ENCODE measurements at places on chromosomes 2 and 18.

DNA sequence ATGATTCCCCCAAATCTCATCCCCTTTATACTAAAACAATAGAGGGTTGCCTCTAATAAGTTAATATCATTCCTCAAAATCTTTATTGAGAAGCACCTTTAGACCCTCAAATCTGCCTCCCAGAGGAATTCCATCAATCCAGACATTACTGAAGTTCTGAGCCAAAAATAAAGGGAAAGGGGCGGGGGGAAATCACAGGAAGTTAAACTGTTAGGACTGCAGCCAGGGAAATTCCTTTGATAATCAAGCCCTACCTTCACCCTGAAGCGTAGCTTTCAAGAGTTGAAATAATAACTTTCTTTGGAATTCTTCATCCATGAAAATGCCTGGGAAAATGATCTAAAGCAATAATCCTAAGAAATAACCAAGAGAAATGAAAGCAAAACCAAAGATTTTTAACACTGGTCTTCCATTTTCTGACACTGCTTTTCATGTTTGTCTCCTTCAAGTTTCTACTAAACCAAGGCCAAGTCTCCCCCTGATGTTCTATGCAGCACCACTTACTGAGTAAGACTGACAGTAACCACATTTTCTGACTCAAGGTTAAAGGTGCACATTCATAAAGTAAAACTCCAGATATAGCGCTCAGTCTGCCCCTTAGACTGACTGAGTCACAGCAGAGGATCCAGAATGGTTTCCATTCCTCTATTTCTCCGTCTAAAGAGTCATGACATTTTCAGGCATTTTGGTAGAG is 78.2 kb downstream of the TCF4 start:
- DNase-seq, result no peak

- no peak for DNase-seq
Measured at GRCh38 chr2:2114707-2115245, 216.3 kb downstream of the MYT1L start.

DNA sequence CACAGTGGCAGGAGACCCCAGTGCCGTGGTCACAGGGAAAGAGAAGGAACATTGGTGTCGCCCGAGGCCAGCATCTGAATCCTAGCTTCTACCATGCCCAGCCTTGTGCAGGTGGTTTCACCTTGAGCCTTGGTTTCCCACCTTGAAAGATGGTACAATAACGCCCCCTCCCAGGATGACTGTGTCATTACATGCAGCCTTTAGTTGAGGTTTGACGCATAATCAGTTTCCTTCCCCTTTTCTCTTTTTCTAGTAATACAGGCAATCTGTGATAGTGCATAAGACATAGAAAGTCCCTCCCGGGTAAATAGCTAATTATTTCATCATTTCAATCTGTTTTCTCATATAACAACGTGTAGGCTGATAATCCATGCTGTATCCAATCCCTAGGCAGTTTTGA is 29.8 kb upstream of the ZNF407 start:
- no peak for DNase-seq

DNA sequence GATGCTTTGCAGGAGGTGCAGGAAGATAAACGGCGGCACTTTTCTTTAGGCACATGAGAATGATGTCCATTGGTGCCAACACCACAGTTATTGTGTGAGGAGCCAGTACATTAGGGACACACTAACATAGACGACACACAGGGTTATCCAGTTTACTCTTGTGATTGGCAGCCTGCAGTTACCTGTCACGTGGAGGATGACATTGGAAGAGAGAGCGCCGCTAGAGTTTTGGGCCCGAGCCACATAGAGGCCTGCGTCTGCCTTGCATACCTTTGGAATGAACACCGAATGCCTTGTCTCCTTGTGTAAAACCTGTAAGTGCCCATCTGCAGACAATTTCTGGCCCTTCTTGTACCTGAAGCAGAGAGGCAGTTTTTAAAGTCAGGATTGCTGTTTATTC is 26.9 kb upstream of the TTN start:
- no peak for DNase-seq

DNA sequence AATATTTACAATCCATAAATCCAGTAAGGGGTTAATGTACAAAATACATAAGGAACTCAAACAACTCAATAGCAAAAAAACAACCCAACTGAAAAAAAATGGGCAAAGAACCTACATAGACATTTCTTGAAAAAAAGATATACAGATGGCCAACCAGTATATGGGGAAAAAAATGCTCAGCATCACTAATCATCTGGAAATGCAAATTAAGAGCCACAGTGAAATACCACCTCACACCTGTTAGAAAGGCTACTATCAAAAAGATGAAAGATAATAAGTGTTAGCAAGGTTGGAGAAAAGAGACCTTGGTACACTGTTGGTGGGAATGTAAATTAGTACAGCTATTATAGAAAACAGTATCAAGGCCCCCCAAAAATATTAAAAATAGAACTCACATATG is 14.6 kb downstream of the AP1S3 start:
- DNase-seq, result no peak

DNA sequence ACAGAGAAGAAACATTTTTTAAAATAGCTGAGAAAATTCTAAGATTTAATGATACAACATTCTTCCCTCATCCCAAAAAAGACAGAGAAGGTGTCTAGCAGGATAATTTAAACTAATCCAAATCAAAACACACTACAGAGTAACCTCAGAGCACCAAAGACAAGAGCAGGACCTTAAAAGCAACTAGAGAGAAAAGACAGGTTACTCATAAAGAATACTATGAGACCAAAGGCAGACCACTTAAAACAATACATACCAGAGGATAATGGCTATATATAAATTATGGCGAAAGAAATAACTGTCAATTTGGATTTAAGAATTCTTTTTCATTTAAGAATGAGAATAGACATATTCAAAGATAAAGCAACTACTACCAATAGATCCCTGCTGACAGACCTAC is 40.0 kb downstream of the HDLBP start:
- no peak for DNase-seq

DNA sequence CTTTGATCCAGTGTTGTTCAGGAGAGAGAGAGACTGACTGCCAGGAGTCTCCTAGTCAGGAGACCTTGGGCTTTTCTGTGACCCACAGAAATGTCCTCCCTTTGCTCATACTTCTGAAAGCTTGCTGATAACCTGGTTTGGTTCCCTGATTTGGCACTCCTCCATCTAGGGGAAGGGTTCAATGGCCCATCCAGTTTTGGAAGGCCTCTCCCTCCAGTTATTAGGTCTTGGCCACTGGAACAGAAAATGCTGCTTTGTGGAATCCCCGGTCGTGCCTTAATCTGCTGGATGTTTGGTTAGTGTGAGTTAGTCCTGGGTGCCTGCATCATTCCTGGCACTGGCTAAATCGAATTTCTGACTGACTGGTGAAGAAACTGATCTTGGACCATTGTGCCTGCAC is 35.7 kb downstream of the KDM3A start:
- DNase-seq, result no peak

DNA sequence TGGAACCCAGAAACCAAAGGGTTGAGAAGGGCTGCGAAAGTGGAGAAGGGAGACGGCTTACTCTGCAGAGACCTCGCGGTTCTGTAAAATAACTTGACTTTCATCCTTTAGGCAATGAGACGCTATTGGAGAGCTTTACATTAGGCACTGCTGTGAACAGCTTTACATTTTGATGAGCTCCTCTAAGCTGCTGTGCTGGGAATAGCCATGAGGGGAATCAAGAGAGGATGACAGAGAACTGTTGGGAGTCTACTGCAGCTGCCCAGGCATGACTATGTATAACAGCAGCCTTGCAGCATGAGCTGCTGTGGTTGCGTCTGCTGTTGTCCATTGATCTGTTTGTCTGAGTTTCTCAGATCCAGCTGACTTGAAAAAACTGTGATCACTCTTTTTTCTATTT is 310.8 kb upstream of the MAP2 start:
- DNase-seq, result no peak

- no peak for DNase-seq
Measured at GRCh38 chr18:24817587-24818371, 357.3 kb downstream of the HRH4 start.

GRCh38 chr18:63606526-63606925 is 19.4 kb downstream of the SERPINB13 start:
- no peak for DNase-seq

DNA sequence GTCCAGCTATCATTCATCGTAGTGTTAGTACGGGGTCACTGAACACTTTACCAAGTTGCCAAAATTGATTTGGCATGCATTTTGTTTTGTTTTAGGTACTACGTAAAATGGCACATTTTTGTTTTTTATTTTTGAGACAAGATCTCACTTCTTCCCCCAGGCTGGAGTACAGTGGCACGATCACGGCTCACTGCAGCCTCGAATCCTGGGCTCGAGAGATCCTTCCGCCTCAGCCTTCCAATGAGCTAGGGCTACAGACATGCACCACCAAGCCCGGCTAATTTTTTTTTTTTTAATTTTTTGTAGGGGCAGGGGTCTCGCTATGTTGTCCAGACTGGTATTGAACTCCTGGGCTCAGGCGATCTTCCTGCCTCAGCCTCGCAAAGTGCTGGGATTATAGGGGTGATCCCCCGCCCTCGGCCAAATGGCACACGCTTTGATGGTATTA is 786 bp downstream of the TAF1B start:
- DNase-seq, result no peak

- no peak for DNase-seq
Measured at GRCh38 chr18:52598921-52599320, 258.9 kb downstream of the DCC start.

GRCh38 chr2:190766174-190766572 is 114.4 kb upstream of the GLS start:
- DNase-seq, result no peak

GRCh38 chr18:63260380-63260754 is 59.2 kb downstream of the BCL2 start:
- DNase-seq, result no peak

- DNase-seq, result no peak
Measured at GRCh38 chr2:105521176-105521575, 122.3 kb upstream of the FHL2 start.

Measured in NCI-H187 (cell line).